NCI-H1417 treated with DMSO at 0.1 percent for 48 hours (cell line): ENCODE measurements at places on chromosomes 16 and 17.

- DNase-seq, result no peak
These were observed 40.1 kb downstream of the HIC1 start for GRCh38 chr17:2094891-2095535.

- no peak for DNase-seq
These were observed 24.5 kb upstream of the ZNF287 start for GRCh38 chr17:16593356-16594102.

GRCh38 chr17:1779571-1780131 lies 17.8 kb downstream of the SERPINF1 start:
- DNase-seq, result no peak

GRCh38 chr17:82815790-82816305 lies 24.0 kb downstream of the ZNF750 start:
- no peak for DNase-seq

- DNase-seq, result no peak
These were observed 3.9 kb downstream of the ABCC3 start for GRCh38 chr17:50638606-50638965.

DNA sequence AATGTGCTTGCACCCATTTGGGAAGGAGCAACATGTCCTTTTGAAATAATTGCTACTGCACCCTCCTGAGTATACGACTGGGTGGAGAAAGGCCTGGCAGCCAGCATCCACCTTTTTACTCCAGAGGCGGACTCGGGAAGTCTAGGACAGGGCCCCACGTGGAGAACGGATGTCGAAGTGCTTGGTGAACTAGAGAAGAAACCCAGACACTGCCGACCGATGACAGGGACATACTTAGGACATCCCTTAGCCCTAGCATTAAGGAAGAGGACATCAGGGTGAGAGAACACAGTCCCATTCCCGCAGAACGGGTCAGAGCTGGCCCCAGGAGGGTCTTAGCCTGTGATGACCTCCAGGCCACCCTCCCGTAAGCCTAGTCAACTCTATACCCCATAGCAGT lies 3.8 kb downstream of the YBX2 start:
- no peak for DNase-seq

DNA sequence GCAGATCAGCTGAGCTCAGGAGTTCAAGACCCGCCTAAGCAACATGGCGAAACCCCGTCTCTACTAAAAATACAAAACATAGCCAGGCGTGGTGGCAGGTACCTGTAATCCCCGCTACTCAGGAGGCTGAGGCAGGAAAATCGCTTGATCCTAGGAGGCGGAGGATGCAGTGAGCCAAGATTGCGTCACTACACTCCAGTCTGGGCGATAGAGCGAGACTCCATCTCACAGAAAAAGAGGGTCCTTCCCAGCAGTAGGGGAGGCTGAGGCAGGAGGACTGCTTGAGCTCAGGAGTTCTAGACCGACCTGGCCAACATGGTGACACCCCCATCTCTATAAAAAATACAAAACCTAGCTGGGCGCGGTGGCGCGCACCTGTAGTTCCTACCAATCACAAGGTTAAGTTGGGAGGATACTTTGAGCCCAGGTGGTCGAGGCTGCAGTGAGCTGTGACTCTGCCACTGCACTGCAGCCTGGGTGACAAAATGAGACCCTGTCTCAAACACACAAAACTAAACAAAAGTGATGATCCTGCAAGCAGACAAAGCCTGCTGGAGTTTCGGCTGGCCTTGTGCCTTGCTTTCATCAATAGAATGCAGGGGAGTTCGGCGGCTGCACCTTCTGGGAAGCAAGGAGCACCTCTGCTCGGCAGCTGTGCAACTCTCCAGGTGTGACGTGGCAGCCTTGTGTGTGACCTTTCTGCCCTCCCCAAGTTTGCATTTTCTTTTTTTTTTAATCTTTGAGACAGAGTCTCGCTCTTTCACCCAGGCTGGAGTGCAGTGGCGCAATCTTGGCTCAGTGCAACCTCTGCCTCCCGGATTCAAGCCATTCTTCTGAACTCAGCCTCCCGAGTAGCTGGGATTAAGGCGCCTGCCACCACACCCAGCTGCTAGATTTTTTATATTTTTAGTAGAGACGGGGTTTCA lies 12.4 kb upstream of the YWHAE start:
- no peak for DNase-seq

GRCh38 chr16:64058685-64059084 lies 1063.2 kb downstream of the CDH11 start:
- DNase-seq, result no peak

DNA sequence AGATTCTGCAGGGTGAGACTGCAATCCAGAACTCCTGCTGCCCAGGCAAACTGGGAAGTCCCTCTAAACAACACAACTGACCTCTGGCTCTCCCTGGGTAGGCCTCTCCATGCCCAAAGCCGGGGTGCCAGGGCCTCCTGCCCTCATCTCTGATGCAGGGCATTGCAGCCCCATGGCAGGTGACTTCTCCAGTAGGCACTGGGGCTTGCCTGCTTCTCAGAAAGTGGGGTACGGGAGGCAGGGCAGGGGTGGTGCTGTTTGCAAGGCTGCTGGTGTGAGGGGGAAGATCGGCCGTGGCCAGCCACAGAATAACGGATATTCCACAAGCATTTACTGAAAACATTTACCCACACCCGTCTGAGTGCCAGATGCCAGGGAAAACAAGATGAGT lies 4.1 kb upstream of the GPRC5C start:
- DNase-seq, result no peak

DNA sequence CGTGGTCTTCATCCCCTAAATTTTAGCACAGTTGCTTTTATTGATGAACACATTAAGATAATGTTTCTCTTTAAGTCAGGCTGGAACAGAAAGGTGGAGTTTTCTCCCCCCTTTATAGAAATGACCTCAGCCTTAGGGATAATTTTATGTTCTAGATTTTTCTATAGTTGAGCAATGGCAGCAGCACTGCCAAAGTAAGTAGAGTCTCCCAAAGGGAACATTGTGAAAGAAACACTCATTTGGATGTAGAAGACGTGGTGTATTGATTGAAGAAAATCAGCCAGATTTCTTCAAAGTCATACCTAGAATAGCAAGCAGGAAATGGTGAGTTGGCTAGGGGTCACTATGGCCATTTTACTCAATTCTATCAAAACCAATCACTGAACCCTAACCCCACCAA lies 122.5 kb downstream of the DNAH9 start:
- DNase-seq, result no peak

GRCh38 chr17:21360048-21360447 lies 16.1 kb upstream of the KCNJ12 start:
- no peak for DNase-seq

DNA sequence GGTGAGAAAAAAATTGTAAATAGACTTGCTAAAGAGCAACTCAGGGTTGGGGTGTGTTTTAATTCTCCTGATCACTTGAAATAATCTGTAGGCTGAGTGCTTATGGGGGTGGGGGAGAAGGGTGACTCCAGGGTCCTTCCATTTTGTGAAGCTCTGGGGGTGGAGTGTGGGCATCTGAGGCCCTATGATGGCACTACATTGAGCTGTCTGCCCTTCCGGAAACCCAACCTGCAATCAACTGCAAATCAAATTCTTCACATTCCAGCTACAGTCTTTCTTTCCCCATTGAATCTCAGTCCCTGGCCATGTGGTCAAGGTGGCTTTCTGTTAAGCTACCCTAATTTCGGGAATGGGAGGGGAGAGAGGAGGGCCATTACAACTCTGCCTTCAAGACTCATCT lies 6.0 kb upstream of the CDC6 start:
- DNase-seq, result no peak

DNA sequence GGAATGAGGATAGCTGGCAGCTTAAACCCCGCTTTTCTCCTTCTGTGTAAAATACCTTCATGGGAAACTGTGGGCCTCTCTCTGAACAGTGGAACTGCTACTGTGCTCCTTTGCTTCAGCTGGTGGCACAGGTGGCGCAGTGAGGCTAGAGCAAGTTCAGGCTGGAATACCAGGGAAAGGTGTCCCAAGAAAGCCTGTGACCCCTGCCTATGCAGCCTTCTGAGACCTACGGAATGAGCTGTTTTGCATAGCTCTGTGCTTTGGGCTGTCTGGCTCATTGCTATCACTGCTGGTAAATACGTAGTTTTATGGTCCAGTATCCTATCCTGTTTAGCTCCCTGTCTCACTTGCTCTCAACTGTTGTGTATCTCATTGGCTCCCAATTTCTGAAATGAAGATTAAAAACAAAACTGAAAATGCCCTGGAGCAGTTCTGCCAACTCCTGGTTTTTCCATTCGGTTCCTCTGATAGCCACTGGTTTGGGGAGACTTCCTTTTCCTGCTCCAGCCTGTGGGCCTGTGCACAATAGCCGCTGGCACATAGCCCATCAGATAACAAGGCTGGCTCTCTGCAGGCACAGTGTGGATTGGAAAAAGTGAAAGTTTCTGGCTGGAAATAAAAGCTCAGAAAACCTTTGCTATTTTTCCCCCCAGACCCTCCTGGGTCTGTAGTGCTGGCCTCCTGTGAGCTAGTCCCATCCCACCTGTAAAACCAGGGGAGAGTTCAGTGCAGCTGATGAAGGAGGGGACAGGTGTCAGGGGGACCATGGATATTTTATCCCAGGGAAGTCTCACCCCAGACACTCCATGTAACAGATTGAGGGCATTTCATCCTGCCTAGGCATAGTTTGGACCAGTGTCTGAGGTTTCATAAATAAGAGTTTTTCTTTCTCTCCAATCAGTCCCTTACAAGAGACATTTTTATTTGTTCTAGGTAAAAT lies 24.0 kb downstream of the LIMD2 start:
- no peak for DNase-seq

DNA sequence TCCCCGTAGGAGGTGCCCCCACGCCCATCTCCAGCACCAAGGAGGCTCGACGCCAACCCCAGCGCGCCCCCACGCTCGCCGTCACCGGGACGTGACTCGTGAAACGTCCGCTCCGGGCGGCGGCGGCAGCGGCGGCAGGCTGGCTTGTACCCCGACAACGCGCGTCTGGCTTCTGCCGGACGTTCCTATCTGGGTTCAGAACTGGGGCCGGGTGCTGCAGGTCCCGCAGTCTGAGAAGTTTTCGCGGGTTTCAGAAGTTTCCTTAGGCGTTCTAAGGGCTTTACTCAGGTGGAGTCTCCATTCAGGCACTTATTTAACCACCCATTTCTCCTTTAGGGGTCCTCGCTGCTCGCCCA lies 672 bp upstream of the ALKBH5 start:
- DNase-seq, result no peak

- no peak for DNase-seq
These were observed 11.3 kb downstream of the KLHDC4 start for GRCh38 chr16:87754535-87754934.

- DNase-seq, result no peak
These were observed 199.9 kb downstream of the MAF start for GRCh38 chr16:79400462-79401149.

- DNase-seq, result no peak
These were observed 56.1 kb upstream of the STAC2 start for GRCh38 chr17:39281806-39282205.

GRCh38 chr16:87764600-87765472 lies 950 bp downstream of the KLHDC4 start:
- no peak for DNase-seq

DNA sequence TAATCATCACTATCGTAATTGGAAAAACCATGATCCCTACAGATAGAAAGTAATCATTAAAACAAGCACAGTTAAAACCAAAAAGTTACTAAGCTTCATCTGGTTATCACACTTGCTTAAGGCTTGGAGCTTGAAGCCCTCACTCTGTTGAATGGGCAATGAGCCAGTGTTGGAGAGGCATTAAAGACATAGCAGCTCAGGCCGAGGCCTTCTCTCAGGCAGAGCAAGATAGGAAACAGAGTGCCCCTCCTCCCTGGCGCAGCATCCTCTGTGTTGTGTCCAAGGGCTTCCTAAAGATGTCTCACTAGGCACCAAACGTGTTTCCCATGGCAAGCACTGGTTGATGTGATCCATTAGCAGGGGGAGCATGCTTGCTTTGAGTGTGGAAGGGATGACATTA lies 34.9 kb upstream of the LGALS9 start:
- no peak for DNase-seq

GRCh38 chr17:59870482-59870881 lies 22.3 kb downstream of the TUBD1 start:
- no peak for DNase-seq
